Stimulated activated CD8-positive, alpha-beta memory T cell treated with anti-CD3 and anti-CD28 coated beads, Interleukin-15, amount 100 ng/mL, for 1 hour (primary cell): ENCODE measurements at places on chromosomes 16 and 17.

DNA sequence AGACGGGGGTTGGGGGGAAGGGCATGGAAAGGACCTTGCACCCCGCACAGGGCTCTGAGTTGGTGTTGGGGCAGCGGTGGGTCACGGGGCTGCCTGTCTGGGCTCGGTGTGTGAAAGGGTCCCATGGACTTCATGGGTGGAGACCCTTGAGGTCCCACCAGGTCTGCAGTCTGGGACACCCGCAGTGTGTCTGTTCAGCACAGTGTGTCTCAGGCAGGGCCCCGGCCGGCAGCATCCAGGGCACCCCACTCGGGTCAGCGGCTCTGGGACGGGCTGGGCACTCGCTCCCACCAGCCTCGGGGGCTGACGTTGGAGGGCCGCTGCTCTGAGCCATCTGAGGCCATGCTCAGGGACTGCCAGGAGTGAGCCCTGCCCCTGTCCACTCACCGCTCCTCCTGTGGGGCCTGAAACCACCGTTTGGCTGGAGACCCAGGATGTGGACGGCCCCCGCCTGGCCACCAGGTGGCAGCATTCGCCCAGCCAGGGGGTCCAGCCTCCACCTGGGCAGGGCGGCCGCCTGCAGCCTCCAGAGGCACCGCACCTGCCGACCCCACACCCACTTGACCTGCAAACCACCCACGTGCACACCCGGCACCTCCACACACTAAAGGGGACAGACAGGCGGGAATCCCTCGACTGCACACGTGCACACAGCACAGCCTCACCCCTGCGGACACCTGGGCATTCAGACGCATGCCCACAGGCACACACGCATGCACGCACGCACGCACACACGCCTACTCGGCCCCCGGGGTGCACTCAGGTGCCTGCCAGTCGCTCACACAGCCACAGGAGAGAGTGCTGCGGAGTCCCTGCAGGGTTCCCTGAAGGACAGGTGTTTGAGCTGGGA lies 10.1 kb upstream of the ZFPM1 start:
- DNase-seq = peak; percentile 58

GRCh38 chr17:21214777-21215541 lies 998 bp upstream of the TMEM11 start:
- no peak for DNase-seq

GRCh38 chr16:50747207-50747956 lies 5.5 kb downstream of the CYLD start:
- DNase-seq = no peak

- no peak for DNase-seq
Measured at GRCh38 chr17:50347117-50347893, 1.4 kb downstream of the XYLT2 start.

DNA sequence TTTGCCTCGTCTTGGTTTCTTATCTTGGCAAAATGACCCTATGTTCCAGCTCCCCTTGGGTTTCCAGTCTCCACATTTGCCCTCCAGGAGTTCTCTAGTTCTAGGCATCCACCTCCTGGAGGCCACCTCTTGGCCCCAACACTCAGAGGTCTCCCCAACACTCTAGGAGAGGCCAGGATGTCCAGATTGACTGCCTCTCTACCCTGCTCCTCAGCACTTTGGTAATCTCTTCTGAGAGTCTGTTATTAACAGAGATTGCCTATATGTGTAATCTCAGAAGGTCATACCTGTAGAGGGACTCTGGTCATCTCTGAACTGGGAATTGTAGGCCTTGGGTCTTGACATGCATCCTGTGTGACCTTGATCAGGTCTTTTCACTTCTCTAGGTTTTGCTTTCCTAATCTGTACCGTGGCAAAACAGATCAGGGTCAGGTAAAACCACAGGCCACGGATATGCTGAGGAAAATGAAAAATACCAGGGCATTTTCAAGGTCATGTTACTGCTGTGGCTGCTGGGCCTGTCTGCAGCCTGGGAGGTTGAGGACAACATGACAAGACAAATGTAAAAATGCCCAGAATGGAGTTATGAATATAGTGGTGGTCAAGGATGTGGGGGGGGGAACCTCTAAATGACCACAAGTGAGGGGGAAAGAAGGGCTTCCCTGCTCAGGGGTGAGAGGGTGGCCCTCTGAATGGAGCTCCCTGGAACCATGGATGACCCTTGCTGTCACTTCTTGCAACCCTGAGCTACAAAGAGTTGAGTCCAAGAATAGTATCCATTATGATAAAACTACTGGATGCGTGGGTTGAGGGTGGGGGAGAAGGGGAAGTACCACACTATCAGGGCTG lies 5.0 kb upstream of the CCL4L2 start:
- no peak for DNase-seq

DNA sequence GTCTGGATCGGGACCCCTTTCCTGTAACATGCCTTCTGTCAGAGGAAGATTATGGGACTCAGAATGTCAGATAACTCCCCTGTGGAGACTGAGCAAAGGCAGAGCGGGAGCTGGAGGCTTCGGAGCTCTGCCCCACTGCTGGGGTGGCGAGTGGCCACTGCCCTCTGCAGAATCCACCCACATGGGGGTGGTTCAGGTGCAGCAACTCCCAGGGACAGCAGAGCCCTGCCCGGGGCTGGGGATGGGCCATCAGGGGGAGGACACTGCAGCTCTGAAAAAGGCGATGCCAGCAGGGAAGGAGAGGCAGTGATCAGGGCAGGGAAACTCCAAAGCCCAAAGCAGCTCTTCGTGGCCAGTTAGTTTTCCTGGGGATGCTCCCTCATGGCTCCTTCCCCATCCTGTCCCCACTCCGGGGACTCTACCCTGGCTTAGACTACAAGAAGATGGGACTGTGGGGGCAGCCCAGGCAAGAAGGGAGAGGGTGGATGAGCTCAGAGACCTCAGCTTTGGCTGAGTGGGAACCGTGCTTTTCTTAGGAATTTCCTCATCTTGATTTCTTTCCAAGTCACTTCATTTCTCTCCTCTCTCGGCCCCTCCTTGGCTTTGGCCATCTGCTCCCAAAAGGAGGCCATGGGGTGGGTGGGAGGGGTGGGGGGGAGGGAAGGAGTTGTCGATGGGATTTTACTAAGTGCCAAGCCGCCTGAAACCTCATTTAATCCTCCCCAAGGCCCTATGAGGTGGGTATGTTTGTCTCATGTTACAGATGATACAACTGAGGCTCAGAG lies 4.0 kb downstream of the CA4 start:
- no peak for DNase-seq

DNA sequence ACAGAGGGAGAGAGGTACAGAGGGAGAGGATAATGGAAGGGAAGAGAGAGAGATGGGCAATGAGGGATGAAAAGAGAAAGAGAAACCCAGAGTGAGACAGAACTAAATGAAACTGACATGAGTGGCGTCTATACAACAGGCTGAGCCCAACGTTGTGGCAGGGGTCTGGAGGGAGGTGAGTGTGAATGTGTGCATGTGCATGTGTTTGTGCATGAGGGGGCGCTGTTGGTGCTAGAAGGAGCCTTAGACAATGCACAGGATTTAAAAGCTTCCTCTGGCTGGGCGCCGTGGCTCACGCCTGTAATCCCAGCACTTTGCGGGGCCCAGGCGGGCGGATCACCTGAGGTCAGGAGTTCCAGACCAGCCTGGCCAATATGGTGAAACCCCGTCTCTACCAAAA lies 454.8 kb upstream of the CDH11 start:
- DNase-seq = no peak
